ENCODE measurements at places on chromosomes 2 and 18. TPM values are rescaled to one million over a fixed set of nuclear protein-coding genes. Genes with fewer than 3 reads are reported as not detected.

GRCh38 chr2:109436610-109437225 is 177.0 kb downstream of the SEPTIN10 start:
- no peak for DNase-seq

DNA sequence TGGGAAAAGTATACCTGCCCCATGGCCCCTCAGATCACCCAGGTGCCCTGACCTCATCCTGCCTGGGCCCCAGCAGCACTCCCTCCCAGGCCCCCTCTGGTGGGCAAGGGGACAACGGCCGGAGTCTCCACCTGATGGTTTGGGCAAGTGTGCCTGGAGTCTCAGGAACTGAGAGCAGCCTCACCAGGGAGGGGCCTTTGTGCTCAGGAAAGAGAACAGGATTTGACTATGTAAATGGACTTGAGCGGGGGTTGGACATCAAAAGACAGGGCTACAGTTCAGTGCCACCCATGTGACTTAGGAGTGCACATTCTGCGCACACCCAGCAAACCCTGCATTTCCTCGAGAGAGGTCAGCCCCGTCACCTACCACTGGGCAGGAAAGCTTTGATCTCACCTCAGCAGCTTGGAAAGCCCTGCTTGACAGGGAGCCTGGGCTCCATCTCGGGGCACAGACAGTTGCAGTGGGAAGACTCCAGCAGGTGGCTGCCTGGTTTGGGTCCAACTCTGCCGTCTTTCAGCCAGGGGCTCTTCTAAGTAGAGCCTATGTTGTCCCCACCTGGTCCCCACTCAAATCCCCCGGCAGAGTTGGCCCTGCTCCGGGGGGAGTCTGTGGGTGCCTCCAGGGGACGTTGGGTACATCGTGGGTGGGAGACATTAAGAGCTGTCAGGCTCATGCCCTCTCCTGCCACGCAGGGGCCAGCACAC is 3.3 kb downstream of the INPP5D start:
- no peak for DNase-seq

DNA sequence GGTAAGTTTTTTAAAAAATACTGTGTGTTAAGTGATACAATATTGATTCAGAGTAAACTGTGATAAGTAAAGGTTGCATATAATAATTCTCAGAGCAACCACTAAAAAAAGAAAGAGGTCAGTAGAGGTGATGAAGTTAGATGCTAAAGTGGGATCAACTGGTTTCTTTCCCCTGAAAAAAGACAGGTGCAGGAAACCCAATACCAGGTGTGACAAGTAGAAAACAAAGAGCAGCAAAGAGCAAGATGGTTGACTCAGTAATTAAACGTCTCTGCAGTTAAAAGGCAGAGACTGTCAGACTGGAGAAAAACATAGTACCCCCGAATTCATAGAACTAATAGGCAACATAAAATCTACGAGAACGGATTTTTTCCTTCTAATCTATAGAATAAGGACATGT is 128.3 kb downstream of the ATP9B start:
- no peak for DNase-seq

The TCF23 gene
- total RNA-seq, result not detected

The MYL12A gene
- 334 TPM for total RNA-seq

The CIB4 gene
- not detected for total RNA-seq

GRCh38 chr2:5394223-5394622 is 298.0 kb upstream of the SOX11 start:
- DNase-seq, result no peak

DNA sequence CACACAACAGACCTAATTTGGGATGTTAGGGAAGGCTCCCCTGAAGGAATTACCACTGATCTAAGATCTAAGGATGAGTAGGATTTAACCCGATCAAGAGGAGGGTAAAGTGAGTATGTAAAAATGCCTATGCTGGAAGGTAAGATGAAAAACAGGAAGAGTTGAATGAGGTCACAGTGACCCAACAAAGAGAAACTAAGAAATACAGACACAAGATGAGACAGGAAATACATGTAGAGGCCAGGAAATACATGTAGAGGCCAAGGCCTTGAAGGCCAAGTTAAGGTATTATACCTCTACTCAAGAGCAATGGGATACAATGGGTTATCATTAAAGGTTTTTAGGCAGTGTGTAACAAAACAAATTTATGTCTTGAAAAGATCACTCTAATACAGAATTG is 131.6 kb upstream of the TANK start:
- no peak for DNase-seq

GRCh38 chr2:109080757-109081156 is 48.2 kb upstream of the SH3RF3 start:
- DNase-seq, result no peak

DNA sequence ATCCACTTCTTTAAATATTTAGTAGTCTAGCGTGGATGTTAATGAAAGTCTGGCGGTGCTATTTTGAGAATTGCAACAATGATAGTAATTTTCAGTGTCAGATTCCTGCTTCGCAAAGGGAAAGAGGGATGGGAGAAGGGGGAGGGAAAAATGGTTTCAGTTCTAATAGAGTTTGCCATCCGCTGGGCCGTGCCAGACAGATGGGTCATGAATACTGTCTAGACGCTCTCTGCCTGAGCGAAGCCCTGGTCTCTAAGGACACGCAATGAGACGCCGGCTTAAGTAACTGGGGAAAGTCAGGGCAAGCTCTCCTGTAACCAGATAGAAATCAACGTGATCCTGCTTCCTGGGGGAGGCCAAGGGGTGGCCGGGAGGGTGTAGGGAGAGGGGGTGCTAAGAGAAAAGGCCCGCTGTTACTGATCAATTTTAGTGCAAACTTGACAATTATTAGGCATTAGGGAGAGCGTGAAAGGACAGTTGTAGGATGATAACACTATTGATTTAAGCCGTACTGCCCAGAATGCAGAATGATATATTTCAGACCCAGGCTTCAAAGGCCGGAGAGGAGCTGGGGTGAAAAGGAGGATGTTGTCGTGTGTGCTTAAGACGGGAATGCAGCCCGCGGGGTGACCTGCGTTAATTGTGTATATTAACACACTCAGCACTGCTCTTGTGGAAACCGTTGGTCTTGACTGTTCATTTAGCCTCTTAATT is 229.2 kb downstream of the LDLRAD4 start:
- no peak for DNase-seq

The GCC2 gene
- total RNA-seq, result 44.1 TPM

- DNase-seq, result no peak
Observed at GRCh38 chr2:182541268-182541667, 114.4 kb upstream of the PDE1A start.

The IL1RN gene
- total RNA-seq, result 4.2 TPM

GRCh38 chr18:33051407-33051806 is 278.6 kb upstream of the KLHL14 start:
- no peak for DNase-seq

DNA sequence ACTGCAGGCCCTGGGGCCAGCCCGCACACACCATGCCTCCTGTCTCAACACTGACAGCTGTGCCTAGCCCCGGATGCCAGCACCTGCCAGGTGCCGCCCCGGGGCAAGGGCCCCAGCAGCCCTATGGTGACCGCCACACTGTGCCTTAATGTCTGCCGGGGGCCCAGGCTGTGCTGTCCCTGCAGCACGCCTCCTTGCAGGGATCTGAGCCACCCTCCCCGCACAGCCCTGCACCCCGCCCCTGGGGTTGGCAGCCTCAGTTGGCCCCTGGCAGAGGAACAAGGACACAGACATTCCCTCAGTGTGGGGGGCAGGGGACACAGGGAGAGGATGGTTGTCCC is 8.5 kb upstream of the CAPN10 start:
- no peak for DNase-seq

GRCh38 chr2:230700447-230700846 is 12.2 kb upstream of the CAB39 start:
- DNase-seq, result no peak

The STK16 gene
- 30.6 TPM for total RNA-seq

DNA sequence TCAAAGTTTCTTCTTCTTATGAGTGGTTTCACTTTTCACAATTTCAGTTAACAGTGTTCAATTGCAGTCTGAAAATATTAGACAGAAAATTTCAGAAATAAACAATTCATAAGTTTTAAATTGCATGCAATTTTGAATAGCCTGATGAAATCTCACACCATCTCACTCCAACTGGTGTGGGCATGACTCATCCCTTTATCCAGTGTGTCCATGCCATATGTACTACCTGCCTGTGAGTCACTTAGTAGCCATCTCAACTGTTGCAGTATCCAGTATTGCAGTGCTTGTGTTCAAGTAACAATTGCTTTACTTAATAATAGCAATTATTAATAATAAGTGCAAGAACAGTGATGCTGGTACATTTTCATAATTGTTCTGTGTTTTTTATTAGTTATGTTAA is 1202.5 kb downstream of the DSC3 start:
- DNase-seq, result no peak

DNA sequence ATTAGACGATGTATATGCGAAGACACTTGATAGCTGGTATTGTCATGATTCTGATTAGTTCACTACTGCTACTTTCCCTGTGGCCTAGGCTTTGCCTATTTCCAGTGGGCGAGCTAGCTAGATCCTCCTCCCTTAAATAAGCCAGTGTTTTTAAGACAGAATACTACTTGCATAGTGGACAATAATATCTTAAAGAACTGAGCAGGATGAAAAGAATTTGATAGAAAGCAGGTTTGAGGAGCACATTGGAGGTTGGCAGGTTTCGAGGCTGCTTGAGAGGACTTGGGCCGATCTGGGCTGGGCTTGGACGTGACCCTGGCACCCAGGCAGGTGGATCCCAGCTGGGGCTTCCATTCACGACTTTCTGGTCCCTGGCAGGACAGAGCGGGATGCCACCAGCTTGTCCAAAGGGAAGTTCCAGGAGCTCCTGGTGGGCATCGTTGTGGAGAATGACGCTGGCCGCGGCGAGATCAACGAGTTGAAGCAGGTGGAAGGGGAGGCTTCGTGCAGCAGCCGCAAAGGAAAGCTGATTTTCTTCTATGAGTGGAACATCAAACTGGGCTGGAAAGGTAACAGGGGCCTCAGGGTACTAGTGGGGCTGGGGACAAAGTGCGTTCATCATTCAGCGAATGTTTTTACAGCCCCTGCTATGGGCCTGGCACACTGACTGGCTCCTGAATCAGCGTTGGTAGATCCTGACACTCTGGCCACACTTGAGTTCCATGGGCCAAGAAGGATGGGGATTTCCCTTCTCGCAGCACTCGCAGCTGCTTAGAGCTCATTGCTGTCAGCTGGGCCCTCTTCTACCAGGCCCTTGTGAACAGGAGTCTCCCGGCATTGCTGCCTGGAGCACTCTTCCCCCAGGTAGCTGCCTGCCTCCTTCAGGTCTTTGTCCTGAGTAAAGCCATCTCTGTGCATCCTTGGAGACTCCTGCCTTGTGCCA is 16.9 kb downstream of the C2orf74 start:
- DNase-seq, result no peak

DNA sequence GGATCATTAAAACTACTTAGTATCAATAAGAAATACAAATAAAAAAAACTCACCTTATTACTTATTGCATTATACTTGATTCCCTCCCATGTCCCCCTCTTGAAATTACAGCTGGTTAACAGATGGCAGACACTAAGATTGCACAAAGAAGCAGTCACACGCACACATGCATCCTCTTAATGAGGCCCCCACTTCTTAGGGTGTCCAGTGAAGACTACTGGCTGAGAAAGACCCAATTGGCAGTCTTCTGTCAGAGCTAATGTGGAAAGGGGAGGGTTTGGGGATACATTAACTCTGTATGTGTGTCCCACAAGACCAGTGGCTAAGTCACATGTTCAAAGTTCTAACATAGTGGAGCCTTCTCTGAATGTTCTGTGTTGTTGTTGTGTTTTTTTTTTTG is 210.7 kb downstream of the MTX2 start:
- no peak for DNase-seq

The PXDN gene
- 1.7 TPM for total RNA-seq

- no peak for DNase-seq
Observed at GRCh38 chr2:30149513-30149912, 2.7 kb downstream of the YPEL5 start.

The LYG2 gene
- not detected for total RNA-seq

GRCh38 chr18:73861771-73862170 is 285.9 kb downstream of the FBXO15 start:
- DNase-seq, result no peak

The GALNT3 gene
- 4.8 TPM for total RNA-seq

GRCh38 chr2:200199576-200200263 is 106.8 kb upstream of the SPATS2L start:
- DNase-seq, result no peak

- DNase-seq, result no peak
Observed at GRCh38 chr2:196630531-196630930, 9.0 kb upstream of the CCDC150 start.

GRCh38 chr2:154961676-154962075 is 263.2 kb downstream of the KCNJ3 start:
- DNase-seq, result no peak

GRCh38 chr2:16677875-16678274 is 12.2 kb upstream of the CYRIA start:
- DNase-seq, result no peak

DNA sequence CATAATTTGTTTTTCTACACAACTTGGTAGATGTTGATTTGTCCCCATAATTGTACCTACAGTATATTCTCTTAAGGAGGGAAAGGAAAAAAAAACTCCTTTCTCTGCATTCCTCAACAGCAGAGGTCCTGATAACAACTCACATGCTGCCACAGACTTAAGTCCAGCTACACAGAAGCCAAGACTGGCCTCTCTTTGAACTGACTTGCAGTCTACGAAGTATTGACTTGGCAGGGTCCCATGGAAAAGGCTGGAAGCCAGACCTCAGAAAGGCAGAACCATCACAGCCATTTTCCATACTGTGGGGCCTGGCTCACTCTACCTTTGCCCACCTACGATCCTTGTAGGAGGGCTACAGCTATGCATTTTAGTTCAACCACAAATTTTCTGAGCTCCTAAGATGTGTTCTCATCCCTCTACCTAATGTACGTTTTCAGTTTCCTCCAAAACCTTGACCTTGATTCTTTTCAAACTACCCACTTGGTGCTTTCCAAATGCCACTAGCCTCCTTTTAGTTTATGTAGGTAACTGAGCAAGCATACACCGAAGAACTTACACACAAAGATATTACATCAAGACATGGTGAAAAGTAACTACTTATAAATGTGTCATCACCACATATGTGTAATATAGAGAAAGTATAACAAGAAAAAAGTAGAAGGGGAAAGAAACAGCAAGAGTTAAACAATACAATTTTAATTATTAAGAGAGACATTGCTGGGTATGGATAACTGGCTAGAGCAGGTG is 12.2 kb downstream of the LONRF2 start:
- DNase-seq, result no peak

DNA sequence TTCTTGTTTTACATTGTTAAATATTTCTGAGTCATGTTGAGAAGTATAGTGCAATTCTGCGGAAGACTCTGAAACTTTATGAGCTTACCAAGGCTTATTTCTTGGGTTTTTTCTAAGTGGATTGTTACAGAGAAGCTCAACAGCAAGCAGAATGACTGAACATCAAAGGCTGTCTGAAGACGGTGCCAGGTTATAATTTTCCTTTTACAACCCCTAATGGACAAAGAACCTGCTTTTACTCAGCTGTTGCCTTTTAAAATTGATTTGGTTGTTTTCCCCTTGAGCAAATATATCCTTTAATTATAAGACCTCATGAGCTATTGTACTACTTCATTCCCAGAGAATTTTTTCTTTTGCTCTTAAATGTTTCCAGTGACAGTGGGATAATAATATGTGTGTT is 41.6 kb downstream of the LAMA3 start:
- DNase-seq, result no peak

- DNase-seq, result no peak
Observed at GRCh38 chr2:240227538-240228428, 87.3 kb upstream of the OTOS start.

Measured in activated T-helper 1 cell treated with anti-CD3 and anti-CD28 coated beads, Interleukin-12 subunit alpha, Interleukin-12 subunit beta, Interleukin-2, Interleukin-4 antibody, amounts not matched to agents 30 ng/mL and 10 ng/mL and 1 ng/mL, durations not matched to agents 14 hours and 24 hours and 36 hours (primary cell).